ENCODE measurements at places on chromosomes 2 and 18. TPM values are rescaled to one million over a fixed set of nuclear protein-coding genes. Genes with fewer than 3 reads are reported as not detected.

GRCh38 chr2:240134466-240134865 lies 1.6 kb downstream of the COPS9 start:
- H3K27me3 ChIP-seq: peaks cover 8% of the 10 kb centered on the region
- H3K27ac ChIP-seq: no peak overlapping the region
- peak overlapping the region; percentile 62 for H3K4me3 ChIP-seq
- no peaks in the 10 kb centered on the region for H3K4me1 ChIP-seq
- no peak for DNase-seq

- H3K4me3 ChIP-seq: no peak overlapping the region
- no peaks in the 10 kb centered on the region for H3K27me3 ChIP-seq
- H3K36me3 ChIP-seq: no peaks in the 10 kb centered on the region
- DNase-seq: no peak
Observed at GRCh38 chr2:171878481-171878993, 15.5 kb downstream of the SLC25A12 start.

IL36A gene
- total RNA-seq: not detected

- no peak overlapping the region for H3K27ac ChIP-seq
- no peaks in the 10 kb centered on the region for H3K36me3 ChIP-seq
- no peak overlapping the region for H3K4me3 ChIP-seq
- no peaks in the 10 kb centered on the region for H3K4me1 ChIP-seq
Observed at GRCh38 chr2:143482771-143483170, 353.6 kb downstream of the ARHGAP15 start.

- no peak overlapping the region for H3K27ac ChIP-seq
- no peaks in the 10 kb centered on the region for H3K27me3 ChIP-seq
- H3K4me3 ChIP-seq: no peak overlapping the region
- peak; percentile 64 for DNase-seq
- no peaks in the 10 kb centered on the region for H3K4me1 ChIP-seq
- H3K36me3 ChIP-seq: no peaks in the 10 kb centered on the region
Observed at GRCh38 chr18:32669549-32670165, 103.2 kb downstream of the KLHL14 start.

GAL3ST2 gene
- not detected for total RNA-seq

DNA sequence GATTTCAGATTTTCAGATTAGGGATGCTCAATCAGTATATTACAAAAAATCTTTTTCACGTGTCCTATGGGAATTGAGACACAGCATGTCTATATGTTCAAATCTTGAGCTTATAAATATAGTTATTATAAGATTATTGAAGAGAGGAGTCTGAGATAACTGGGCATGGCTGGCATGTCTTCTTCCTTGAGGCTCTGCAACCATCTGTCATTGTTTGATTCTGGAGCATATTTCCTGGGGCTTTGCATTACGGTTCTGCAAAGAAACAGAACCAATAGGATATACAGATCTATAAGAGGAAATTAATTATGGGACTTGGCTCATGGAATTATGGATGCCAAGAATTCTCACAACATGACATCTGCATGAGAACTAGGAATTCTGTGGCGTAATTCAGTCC lies 386.1 kb downstream of the SOCS6 start:
- no peak for DNase-seq
- H3K27me3 ChIP-seq: no peaks in the 10 kb centered on the region
- H3K4me3 ChIP-seq: no peak overlapping the region
- H3K4me1 ChIP-seq: no peaks in the 10 kb centered on the region
- no peak overlapping the region for H3K27ac ChIP-seq
- H3K36me3 ChIP-seq: no peaks in the 10 kb centered on the region

DNA sequence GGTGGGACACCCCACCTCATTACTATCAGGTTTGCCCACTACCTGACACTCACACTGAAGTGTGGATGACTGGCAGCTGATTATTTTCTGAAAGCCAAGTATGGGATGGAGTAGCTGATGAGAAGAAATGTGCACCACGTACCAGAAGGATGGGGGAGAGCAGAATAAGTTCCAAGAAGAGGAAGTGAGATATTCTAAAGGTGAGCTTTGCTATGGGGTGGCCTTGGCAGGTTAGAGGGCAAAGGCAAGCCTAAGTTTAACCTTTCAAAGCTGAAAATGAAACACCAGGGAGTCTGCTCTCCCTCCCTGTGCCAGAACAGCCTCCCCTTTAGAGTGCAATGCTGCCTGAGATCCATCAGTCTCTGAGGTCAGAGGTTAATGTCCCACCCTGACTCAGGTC lies 196.1 kb upstream of the OSR1 start:
- no peaks in the 10 kb centered on the region for H3K36me3 ChIP-seq
- no peak overlapping the region for H3K27ac ChIP-seq
- no peak overlapping the region for H3K4me3 ChIP-seq
- no peak for DNase-seq

DNA sequence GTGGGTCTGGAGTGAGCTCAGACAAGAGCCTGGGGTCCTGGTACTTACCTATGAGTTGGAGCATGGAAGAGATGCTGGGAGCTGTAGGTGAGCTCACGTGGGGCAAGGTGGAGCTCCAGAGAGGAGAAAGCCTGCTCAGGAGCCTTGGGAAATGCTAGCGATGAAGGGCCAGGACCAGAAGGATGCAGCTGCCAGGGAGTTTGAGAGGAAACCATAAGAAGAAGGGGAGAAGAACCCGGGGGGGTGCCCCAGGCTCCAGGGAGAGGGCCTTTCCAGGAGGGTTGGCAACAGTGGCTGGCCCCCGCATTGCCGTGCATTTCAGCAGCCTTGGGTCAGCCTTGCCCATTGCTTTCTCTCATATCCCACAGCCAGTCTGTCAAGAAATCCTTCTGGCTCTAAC lies 268.7 kb downstream of the GLI2 start:
- H3K4me3 ChIP-seq: no peak overlapping the region
- no peaks in the 10 kb centered on the region for H3K27me3 ChIP-seq
- no peak for DNase-seq
- H3K36me3 ChIP-seq: no peaks in the 10 kb centered on the region
- no peak overlapping the region for H3K27ac ChIP-seq

- no peaks in the 10 kb centered on the region for H3K27me3 ChIP-seq
- no peaks in the 10 kb centered on the region for H3K36me3 ChIP-seq
- no peak for DNase-seq
- H3K4me3 ChIP-seq: peak overlapping the region; percentile 90
Observed at GRCh38 chr18:49459404-49460171, 857 bp downstream of the DYM start.

IL37 gene
- not detected for total RNA-seq

AQP12A gene
- not detected for total RNA-seq

GRCh38 chr18:21636769-21637168 lies 24.7 kb downstream of the SNRPD1 start:
- peaks cover 15% of the 10 kb centered on the region for H3K36me3 ChIP-seq
- no peak overlapping the region for H3K4me3 ChIP-seq
- H3K4me1 ChIP-seq: no peaks in the 10 kb centered on the region
- no peak for DNase-seq
- H3K27ac ChIP-seq: no peak overlapping the region
- H3K27me3 ChIP-seq: no peaks in the 10 kb centered on the region

GRCh38 chr2:154427453-154427852 lies 271.0 kb upstream of the KCNJ3 start:
- H3K36me3 ChIP-seq: no peaks in the 10 kb centered on the region
- no peaks in the 10 kb centered on the region for H3K27me3 ChIP-seq
- no peaks in the 10 kb centered on the region for H3K4me1 ChIP-seq
- H3K4me3 ChIP-seq: no peak overlapping the region
- no peak for DNase-seq
- no peak overlapping the region for H3K27ac ChIP-seq

DNA sequence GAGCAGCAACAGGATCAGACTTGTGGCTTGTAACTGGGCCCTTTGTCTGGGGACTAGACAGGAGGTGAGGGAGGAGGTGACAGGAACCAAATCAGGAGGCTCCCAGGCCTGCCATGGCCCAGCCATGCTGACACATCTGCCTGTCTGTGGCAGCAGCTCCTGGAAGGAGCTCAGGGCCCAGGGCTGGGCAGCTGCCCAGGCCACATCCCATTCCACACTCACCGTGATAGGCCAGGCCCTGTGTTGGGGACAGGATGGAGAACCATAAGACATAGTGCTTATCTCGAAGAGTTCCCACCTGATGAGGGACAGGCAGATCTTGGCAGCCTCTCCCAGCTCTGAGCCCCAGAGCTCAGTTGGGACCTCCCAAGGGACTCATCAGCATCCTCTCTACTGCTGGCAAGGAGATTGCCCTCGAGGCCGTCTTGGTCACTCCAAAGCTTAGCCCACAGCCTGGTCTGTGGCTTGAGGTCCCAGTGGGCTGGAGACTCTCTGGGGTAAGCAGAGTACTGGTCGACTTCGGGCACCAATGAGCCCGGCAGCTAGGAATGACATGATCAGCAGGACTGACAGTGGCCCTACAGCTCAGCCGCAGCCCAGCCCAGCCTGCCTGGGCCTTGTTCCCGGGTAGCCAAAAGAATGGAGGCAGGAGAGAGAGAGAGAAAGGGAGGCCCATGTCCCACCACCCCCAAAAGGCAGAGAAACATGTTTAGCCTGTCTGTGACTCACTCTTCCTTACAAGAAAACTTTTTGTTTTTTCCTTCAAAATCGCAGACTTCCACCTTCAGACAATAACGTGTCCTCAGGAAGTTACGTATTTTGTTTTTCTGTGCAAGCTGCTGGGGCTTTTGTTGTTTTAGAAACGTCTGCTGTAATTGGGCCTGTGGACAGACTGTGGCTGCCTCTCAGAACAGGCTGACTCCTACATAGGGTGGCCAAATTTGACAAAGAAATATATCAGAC lies 82.1 kb downstream of the HS1BP3 start:
- H3K27me3 ChIP-seq: no peaks in the 10 kb centered on the region
- no peak overlapping the region for H3K4me3 ChIP-seq
- H3K4me1 ChIP-seq: peaks cover 4% of the 10 kb centered on the region
- no peak for DNase-seq
- H3K36me3 ChIP-seq: no peaks in the 10 kb centered on the region

FAHD2A gene
- 25.8 TPM for total RNA-seq

HRH4 gene
- not detected for total RNA-seq

LYG2 gene
- total RNA-seq: not detected

DNA sequence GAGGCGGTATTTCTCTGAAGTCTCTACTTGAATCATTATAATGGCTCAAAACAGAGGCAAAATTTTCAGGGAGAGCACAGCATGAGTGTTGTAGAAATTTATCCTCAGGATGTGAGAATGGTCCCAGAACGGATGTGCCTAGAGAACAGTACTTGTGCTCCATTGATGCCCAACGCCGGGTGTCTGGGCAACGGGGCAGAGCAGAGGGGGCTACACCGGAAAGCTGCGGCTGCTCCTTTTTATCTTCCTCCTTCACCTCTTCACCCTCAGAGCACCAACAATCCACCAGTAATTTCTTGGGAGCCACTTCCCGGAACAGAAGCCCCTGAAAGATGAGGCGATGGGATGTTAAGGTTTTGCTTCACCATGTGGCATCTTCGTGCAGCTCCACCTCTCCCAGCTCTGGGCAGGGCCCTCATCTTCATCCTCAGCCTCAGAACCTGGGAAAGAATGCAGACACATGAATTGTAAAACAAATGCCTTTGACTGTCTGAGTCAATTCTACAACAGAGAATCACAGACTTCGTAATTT lies 71.5 kb downstream of the PTGR3 start:
- no peaks in the 10 kb centered on the region for H3K27me3 ChIP-seq
- no peaks in the 10 kb centered on the region for H3K36me3 ChIP-seq
- no peak overlapping the region for H3K27ac ChIP-seq
- DNase-seq: no peak

- H3K27ac ChIP-seq: no peak overlapping the region
- DNase-seq: no peak
- H3K4me1 ChIP-seq: no peaks in the 10 kb centered on the region
- no peak overlapping the region for H3K4me3 ChIP-seq
- H3K27me3 ChIP-seq: no peaks in the 10 kb centered on the region
Observed at GRCh38 chr2:237096201-237096600, 10.5 kb downstream of the COPS8 start.

GRCh38 chr2:26852405-26853306 lies 4.7 kb downstream of the DPYSL5 start:
- H3K4me3 ChIP-seq: no peak overlapping the region
- H3K27ac ChIP-seq: no peak overlapping the region
- no peak for DNase-seq

GRCh38 chr2:191676790-191677645 lies 918 bp upstream of the NABP1 start:
- peaks cover 1% of the 10 kb centered on the region for H3K27me3 ChIP-seq
- H3K4me1 ChIP-seq: no peaks in the 10 kb centered on the region
- H3K4me3 ChIP-seq: peak overlapping the region; percentile 79

ABHD1 gene
- total RNA-seq: 0.50 TPM

DSC2 gene
- 39.7 TPM for total RNA-seq

All from H1 (cell line).